ENCODE measurements at places on chromosomes 2 and 18.

GRCh38 chr2:172919732-172920131 is 155.9 kb upstream of the MAP3K20 start:
- no peak for DNase-seq

GRCh38 chr18:78927156-78927555 is 52.5 kb upstream of the SALL3 start:
- DNase-seq: no peak

- DNase-seq: no peak
These were observed 84.9 kb downstream of the MAPK4 start for GRCh38 chr18:50644807-50645206.

DNA sequence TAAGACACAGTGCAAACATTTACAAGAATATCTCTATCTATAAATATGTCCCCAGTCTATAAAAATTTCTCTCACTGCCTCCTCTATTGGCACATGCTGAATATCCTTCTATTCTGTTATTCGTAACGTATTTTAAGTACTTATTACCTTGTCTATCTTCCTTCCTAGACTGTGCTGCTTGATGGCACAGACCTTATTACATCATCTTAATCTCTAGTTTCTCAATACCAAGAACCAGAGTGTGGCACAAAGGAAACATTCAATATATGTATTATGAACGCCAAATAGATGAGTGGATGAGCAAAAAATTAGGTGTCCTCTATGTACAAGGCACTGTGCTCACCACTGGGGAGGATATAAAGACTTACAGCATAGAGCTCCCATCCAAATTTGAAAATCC is 282.8 kb downstream of the NBAS start:
- DNase-seq: no peak

DNA sequence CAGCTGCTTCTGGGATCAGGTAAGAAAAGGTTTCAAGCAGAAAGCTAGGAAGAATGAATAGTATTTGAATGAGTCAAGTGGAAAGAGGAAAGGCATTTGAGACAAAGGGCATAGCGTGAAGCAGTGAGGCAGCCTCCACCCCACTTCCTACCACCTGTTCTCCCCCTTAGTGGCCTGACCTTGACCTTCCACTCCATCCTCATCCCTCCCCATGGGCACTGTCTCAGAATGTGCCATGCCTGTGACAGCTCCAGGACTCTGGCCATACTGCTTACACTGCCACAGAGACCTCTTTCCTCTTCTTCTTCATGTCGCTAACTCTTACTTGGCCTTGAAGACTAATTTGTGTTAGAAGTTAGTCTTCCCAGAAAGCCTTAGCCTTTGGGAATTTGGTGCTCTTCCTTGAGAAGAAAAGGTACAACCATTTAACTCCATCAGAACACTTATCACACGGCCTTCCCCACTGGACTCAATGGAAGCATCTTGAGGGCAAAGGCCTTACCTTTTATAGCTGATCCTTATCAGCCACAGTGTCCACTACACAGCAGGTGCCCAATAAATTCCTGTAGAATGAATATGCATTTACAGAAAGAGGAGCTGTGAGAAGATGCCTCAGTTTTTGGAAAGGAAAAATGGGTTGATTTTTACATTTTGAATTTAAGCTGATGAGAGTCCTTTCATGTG is 15.2 kb upstream of the NOSTRIN start:
- no peak for DNase-seq

GRCh38 chr2:11368059-11368572 is 23.7 kb upstream of the ROCK2 start:
- no peak for DNase-seq

- DNase-seq: no peak
These were observed 620 bp downstream of the SLC14A1 start for GRCh38 chr18:45724601-45725000.

DNA sequence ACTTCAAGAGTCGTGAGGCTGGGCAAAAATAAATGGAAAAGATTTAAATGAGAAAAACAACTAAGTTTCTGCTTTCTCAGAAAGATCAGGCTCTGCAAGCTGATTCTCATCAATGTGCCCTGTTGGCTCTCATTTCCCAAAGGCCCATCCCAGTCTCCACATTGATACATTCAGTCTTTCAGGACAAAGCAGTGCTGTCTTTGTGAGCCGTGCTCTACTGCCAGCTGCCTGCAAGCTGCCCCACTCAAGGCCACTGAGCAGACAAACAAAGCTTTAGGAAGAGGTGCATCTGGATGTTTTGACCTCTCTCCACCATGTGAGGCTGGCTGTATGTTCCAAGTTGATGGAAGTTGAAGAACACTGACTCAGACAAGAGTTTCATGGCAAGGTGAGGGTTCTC is 48.8 kb downstream of the FSHR start:
- DNase-seq: no peak

GRCh38 chr2:217703102-217703501 is 299.7 kb downstream of the TNS1 start:
- no peak for DNase-seq
